Hindlimb muscle (tissue), 1 donor: ENCODE measurements at places on chromosomes 5 and 9.

DNA sequence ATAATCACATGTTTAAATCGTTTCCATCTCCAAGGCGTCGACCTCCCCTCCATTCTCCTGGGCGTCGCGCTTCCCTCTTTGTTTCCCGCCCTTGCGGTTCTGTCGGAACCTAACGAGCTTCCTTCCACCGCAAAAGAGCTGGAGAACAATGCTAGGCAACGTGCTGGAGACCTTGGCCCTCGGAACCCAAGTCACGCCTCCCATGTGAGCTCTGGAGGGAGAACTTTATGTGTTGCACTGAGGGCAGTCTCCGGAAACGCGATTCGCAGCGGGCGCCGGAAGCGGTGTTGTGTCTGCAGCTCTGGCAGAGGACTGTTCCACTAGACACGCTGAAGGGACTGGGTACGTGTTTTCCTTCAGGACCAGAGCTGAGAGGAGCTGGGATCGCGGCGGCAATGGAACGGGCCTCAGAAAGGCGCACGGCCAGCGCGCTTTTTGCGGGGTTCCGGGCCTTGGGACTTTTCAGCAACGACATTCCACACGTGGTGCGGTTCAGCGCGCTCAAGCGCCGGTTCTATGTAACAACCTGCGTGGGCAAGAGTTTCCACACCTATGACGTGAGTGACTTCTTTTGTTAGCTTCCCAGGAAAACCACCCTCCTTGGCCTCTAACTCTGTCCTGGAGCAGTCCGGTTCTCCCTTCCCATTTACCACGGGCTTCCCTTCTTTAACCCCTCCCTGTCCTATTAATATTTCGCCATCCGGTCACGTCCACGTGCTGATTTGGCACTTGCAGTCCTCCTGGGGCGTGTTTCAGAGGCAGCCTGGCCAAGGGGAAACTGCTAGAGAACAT is at the start of gene WDR36:
Gene WDR36 (plus strand): TSS at position 287 of the 792 bp plus-strand sequence. CDS start 109 bp downstream, at position 396.
- DNase-seq: peak; percentile 90

GRCh38 chr5:127967323-127967982 is 116.1 kb upstream of the SLC12A2 start:
- no peak for DNase-seq

GRCh38 chr5:73126381-73126780 is 6.0 kb downstream of the TMEM171 start:
- no peak for DNase-seq

DNA sequence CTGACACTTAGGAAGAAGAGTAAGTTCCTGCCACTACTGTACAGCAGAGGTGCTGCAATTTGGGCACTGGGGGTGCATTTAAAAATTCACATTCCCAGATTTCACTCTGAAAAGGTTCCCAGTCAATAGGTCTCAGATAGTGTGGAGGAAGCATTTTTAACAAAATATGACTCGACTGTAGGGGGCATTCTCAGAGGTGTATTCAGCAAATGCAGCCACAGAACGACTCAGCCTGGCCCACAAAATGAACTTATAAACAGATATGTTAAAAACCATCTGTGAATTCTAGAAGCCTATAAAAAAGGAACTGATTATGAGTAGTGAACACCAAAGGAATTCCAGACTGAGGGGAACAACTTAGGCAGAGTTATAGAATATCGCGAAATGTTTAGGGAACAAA is 31.1 kb downstream of the MLLT3 start:
- no peak for DNase-seq

- DNase-seq: no peak
Observed at GRCh38 chr9:93270976-93271375, 87.0 kb downstream of the WNK2 start.

- no peak for DNase-seq
Observed at GRCh38 chr9:127004946-127005769, 90.6 kb downstream of the RALGPS1 start.

DNA sequence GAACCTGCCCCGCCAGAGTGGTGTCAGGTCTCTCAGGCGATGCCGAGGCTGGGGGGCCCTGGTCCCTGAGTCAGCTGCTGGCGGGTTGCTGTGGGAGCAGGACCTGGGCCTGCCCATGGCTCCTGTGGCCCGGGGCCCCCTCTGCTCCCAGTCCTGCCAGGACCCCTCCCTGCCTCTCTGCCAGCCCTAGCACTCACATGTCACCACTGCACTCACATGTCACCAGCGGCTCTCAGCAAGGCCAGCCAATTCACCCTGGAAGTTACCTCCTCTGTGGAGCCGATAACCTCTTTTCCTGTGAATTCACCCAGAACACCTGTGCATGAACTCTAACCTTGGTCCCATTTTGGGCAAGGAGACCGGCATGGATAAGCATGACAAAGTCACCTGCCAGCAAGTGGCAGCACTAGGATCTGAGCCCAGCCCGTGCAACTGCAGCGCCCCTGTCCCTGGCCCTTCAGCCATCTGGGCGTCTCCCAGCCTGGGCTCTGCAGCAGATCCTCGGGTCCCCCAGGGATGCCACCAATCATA is 170.2 kb downstream of the GAPVD1 start:
- DNase-seq: no peak

DNA sequence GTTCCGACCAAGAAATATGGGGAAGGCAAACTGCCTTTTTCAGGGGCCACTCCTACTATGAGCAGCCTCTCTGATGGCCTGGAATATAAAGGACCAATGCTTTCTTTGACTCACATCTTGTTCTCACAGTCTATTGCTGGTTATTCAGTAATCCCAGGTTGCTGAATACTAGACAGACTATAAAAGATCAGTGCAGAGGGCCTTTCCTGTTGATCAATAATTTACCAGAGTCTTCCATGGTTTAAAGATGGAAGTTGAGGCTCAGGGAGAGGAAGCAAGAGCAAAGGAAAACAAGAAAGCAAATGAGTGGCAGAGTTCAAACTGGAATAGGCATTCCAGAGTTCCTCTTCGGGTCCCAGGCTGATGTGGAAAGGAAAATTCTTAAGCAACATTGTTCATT is 62.9 kb downstream of the FBXO38 start:
- no peak for DNase-seq

DNA sequence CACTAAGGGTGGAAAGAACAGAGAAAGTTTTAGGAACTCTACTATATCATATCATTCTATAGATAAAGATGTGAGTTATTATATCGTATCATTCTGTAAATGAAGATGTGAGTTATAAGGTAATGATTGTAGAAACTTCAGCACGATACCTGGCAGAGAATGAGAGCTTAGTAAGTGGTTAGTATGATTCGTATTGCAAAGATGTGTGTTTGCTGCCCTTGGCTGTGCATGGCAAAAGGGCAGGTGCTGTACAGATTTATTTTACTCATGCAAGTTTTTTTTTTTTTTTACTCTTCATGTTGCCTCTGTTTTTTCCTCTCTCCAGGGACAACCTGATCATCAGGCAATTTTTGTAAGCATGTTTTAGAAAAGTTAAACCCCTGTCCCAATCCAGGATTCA is 83.3 kb downstream of the EGFLAM start:
- DNase-seq: no peak

DNA sequence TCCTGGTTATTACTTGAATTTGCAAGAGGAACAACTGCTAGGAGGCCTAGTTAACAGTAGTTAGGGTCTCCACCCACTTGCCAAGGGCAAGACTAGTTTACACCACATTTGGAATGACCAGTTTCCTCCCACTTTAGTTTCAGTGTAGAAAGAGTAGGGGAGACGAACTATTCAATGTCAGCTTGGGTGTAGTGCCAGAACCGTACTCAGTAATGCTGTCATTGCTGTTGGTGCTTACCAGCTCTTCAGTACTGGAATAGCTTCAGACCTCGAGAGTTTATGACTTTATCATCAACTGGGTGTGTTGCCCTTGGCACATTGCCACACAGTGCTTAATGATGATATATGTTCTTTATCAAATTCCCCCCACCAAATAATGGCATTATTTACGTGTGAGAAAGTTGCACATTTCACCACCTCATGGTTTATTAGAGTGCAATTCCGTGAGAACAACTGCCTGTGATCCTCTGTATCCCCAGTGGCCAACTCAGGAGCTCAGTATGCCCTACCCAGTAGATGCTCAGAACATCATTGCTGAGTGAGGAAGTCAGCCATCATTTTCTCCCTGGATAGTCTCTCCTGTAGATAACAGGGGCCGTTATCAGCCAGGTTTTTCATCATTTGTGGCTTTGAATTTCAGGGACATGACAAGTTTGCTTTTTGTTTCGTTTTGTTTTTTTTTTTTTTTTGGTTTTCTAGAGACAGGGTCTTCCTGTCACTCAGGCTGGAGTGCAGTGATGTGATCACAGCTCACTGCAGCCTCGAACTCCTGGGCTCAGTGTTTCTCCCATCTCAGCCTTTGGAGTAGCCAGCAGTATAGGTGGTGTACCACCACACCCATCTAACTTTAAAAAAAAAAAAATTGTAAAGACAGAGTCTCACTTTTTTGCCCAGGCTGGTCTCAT is 67.3 kb downstream of the DOCK8 start:
- no peak for DNase-seq

DNA sequence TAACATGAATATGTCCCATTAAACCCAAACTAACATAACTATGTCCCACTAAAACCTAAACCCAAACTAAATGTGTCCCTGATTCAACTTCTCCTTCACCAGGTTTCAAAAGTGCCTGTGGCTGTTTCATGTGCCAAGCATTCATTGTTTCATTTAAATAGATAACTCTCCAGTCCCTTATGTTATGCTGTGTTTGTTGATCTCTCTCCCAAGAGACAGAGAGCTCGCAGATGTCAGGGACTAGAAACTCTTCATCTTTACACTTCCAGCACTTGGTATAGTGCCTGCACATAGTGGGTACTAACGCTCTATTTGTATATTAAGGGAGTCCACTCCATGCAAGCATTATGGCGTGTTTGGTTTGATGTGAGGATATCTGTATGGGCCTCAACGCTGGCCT is 118.0 kb downstream of the GPBP1 start:
- DNase-seq: no peak

DNA sequence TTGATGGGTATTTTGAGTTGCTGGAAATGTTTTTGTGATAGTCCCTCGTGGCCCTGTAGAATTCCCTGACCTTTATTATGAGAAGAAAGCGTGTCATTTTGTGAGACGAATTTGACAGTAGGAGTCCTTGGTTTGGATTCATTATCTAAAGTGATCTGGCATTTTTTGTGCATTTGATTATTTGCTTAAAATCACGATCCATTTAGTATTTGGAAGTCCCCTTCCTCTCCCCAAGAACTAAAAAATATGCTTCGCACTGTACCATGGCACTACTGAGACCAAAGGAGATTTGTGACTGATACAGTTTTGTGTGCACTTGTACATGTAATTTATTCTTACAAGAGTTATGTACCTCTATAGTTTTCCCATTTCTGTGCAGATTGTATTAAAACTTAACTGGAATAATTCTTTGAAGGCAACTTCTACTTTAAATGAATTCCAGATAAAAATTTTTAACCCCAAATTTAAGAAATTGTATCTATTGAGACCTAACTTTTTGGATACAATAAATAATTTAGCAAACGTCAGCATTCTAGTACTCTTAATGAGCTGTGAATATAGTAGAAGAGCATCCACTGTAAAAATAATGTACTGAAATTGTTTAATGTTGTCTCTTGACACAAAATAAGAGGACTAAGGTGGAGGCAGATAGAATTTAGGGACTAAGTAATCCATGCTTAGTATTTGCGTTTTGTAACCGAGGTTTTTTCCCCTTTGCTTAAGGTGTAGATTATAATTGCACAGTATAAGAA is 2.1 kb downstream of the MAP3K1 start:
- DNase-seq: no peak

GRCh38 chr9:4844056-4844838 is 51.5 kb downstream of the RCL1 start:
- no peak for DNase-seq
